ENCODE measurements at places on chromosomes 16 and 17.

DNA sequence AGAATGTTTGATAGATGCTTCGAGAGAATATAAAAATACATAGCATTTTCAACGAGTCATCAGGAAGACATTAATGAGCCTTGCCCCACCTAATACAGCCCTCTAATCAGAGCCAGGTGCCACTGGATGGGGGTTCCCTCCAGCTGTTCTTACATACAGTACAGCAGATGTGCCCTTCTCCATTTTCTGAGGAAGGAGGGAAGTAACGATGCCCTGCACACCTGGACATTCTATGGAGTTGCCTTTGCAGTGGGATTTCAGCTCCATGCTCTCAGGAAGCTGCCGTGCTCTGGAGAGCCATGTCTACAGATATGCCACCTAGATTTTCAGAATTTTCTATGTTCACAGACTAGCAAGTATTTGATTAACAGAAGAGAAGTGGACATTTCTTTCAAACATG is 36.3 kb downstream of the CDRT15 start:
- DNase-seq: no peak

DNA sequence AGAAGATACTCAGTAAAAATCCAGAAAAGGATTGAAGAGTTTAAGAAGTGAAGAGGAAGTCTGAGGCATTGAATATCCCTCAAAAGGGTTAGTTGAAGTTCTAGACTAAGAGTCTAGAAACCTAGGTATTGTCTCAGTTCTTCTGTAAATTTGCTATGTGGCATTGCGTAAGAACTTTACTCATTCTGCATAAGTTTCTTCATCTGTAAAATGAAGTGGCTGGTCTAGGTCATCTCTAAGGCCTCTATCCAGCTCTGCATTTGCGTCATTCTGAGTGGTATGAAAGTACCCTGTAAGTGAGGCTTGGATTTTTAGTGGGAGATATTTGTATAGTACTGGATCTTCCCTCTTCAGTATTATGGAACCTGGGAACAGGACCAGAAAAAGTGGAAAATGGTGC is 130.2 kb downstream of the MYO1D start:
- no peak for DNase-seq

GRCh38 chr17:75262112-75262606 is 480 bp downstream of the MRPS7 start:
- DNase-seq: no peak

DNA sequence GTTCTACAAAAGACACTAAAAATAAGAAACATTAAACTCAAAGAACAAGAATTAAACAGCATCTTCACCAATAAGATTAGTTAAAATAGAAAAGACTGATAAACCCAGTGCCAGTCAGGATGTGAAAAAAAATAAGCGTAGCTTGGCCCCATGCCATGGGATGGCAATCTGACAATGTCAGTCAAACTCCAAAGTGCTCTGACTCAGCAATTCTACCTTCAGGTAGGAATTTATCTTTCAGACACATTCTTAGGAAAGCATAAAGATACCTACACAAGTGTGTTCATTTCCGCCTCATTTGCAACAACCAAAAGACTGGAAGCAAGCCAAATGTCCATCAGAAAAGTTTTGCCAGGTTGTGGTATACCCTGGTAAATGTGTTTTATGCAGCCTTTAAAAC is 9.1 kb upstream of the MPO start:
- DNase-seq: no peak

GRCh38 chr17:29068818-29069217 is 25.9 kb downstream of the PIPOX start:
- DNase-seq: no peak

- DNase-seq: no peak
Measured at GRCh38 chr17:74444406-74444805, 12.5 kb downstream of the GPRC5C start.

GRCh38 chr17:71099003-71099714 is 929.8 kb downstream of the KCNJ2 start:
- DNase-seq: no peak

DNA sequence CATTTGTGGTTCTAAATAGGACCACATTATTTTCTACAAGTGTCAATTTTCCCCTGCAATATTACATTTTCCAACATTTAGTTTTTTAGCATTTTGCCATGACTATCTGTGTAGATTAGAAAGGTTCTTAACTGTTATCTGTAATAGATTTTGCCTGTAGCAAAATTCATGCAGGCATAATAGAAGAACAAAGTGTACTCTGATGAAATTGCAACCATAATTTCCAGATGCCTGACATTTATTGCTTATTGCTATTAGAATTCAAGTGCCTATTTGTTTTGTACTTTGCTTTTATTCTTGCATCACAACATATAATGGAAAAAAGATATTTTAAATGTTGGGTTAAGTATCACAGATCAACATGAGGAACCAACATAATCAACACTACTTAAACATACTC is 337.7 kb downstream of the TOX3 start:
- DNase-seq: no peak

GRCh38 chr16:88331989-88332920 is 50.5 kb upstream of the ZNF469 start:
- no peak for DNase-seq

DNA sequence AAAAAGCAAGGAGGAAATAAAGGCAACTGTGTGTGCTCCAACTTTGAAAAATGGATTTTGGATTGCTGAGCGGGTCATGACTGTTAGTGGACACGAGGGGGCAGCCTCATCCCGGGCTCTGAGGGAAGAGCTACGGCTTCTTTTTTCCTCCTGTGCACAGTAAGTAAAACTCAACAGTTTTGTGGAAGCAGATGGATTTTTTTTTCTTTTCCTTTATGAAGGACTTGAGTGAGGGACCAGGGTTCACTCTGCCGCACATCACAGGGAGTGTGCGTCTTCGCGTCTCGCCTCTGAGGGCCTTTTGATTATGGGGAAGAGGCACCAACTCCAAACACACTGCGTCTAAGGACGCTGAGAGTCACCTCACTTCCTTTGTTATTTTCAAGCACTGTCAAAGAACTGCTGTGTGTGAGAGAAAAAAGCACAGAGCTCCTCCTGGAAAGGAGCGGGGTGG is 80.3 kb upstream of the GOT2 start:
- peak; percentile 14 for DNase-seq

GRCh38 chr17:67386965-67387551 is 10.0 kb downstream of the PITPNC1 start:
- peak; percentile 55 for DNase-seq

GRCh38 chr17:68182940-68183551 is 64.8 kb upstream of the AMZ2 start:
- DNase-seq: peak; percentile 89

- peak; percentile 73 for DNase-seq
Measured at GRCh38 chr17:32341141-32341856, 674 bp downstream of the C17orf75 start.

- no peak for DNase-seq
Measured at GRCh38 chr16:88376835-88377726, 5.7 kb upstream of the ZNF469 start.

DNA sequence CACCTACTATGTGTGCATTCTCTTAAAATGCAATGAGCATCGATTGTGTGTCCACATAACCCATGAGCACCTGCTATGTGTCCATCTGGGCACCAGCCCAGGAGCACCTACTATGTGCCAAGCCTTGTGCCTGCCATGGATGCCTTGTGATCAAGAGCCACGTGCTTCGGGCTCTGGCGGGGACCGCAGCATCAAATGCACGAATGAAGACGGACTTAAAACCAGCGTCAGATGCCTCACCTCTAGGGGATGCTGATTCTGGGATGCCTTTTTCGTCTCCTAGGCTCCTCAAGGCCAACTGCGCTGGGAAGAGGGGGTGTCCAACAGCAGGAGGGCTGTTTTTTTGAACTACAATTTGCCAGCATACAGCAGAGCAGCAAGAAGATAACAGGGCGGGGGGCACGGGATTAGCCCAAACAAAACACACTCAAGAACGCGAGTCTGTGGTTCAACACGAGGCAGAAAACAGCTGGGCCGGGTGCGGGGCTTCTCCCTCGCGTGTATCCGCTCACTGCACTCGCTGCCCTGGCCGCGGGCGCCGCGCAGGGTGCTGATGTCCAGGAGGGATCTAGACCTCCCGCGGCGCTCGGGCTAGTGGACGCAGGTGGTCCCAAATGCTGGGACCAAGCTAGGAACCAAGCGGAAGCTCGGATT is 1.2 kb upstream of the GLIS2 start:
- no peak for DNase-seq

DNA sequence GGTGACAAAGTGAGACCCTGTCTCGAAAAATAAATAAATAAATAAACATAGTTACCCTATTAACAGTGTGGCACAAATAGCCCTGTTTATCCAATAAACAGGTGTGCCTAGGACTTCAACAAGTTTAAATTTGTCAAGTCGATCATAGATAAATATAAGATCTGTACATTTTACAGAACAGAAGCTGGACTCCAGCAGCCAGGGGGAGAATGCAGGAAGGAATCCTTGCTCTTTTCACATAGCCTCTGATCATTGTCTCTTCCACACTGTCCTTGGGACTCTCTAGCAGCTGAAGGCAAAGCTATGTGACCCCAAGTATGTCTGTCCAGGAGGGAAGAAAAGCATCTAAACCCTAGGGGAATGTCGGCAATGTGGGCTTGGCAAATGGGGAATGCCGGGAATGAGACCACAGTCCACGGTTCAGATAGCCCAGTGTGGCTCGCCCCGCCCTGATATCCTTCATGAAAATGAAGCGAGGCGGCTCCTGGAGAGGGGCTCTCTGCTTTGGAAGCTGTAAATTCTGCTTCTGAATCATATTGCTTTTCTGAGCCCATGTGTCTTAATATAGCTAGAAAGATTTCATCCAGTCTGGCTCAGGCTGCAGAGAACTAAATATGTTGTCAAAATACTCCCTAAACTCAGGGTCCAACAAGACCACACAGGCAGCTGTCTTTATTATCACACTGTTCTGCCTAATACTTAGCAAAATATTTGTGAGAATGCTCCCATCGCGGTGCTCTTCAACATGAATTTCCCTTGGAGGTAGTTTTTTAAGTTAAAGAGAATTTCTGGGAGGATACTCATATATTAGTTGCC is 24.9 kb upstream of the GRB2 start:
- no peak for DNase-seq

GRCh38 chr17:67506966-67507365 is 129.9 kb downstream of the PITPNC1 start:
- DNase-seq: no peak

DNA sequence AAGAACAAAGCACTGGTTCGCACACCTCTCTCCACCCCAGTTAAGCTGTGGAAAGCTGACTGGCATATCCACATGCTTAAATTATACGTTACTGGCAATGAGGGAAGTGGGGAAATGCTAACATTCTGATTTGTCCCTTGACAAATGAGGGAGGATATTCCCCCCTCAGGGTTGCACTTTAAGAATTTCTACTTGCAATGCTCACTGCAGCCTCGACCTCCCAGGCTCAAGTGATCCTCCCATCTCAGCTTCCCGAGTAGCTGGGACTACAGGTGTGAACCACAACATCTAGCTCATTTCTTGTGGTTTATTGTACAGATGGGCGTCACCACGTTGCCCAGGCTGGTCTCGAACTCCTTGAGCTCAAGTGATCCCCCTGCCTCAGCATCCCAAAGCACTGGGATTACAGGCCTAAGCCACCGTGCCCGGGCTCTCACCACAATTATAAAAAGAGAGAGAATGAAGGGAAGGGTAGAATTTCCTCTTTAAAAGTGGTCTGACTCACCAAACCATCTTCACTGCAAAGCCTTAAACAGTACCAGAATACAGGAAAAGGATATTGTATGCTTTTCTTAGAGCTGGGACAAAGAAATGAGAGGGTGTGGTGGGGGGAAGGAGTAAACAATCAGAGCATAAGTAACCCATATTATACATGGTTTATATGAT is 38.9 kb downstream of the KANSL1 start:
- DNase-seq: peak; percentile 55

DNA sequence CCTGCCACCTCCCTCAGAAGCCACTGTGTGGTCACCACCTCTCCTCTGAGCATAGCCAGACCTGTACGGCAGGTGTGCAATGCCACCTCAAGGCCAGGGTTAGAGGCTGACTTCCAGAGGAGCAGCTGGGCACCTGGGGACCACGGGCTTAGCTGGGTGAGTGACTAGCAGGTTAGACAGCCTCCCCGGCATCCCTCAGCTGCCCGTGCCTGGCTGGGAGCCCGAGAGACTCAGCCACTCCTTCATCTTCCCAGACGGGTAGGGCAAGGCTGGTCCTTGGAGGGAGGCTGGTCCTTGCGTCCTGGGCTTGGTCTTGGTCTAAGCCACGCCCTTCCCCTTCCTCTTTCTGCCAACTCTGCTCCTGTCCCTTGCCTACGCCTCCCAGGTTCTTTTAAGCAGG is 7.8 kb downstream of the CRHR1 start:
- no peak for DNase-seq

- no peak for DNase-seq
Measured at GRCh38 chr17:41785091-41785858, 1.2 kb downstream of the JUP start.

GRCh38 chr17:50908860-50909764 is 43.0 kb upstream of the TOB1 start:
- DNase-seq: peak; percentile 38

DNA sequence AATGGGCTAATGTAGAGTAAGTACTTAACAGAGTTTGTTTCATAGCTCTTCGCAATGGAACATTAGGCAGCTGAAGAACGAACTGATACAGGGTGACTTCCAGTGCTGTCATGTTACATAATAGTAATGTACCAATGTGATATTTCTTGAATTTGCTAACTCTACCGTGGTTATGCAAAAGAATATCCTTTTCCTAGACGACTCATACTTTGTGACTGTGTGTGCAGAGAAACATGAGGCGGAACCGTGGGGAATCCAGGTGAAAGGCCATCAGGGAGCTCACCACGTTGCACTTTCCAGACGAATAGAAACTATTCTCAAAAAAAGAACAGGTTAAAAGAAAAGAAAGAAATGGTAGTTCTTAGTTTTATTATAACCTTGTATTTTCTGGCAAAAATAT is 13.2 kb downstream of the NOB1 start:
- DNase-seq: no peak

- no peak for DNase-seq
Measured at GRCh38 chr17:7903154-7904103, 12.7 kb downstream of the RNF227 start.

DNA sequence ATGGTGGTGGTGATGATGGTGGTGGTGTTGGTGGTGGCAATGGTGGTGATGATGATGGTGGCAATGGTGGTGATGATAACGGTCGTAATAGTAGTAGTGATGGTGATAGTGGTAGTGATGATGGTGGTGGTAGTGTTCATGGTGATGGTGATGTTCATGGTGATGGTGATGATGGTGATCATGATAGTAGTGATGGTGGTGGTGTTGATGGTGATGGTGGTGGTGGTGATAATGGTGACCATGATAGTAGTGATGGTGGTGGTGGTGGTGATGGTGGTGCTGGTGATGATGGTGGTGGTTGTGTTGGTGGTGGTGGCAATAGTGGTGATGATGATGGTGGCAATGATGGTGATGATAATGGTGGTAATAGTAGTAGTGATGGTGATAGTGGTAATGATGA is 68.0 kb downstream of the SOX9 start:
- DNase-seq: no peak

- no peak for DNase-seq
Measured at GRCh38 chr16:88965411-88965810, 11.6 kb downstream of the CBFA2T3 start.

DNA sequence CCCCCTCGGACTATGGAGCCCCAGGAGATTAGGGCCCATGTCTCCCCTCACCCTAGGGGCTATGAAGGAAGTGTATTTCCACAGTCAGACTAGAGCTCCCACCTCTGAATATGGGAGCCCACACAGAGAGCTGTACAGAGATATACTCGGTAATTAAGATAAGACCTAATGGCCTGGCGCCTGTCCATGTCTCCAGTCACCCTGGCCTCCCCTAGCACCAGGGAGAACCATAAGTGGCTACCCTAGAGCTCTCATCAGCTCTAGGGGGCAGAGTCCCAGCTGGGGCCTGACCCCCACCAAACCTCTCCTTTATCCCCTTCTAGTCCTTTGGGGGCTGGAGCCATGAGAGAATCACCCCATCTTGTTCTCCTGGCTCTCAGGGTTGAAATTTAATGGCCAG is 2.4 kb downstream of the TMEM101 start:
- DNase-seq: no peak
